ENCODE measurements at places on chromosomes 4 and X.

DNA sequence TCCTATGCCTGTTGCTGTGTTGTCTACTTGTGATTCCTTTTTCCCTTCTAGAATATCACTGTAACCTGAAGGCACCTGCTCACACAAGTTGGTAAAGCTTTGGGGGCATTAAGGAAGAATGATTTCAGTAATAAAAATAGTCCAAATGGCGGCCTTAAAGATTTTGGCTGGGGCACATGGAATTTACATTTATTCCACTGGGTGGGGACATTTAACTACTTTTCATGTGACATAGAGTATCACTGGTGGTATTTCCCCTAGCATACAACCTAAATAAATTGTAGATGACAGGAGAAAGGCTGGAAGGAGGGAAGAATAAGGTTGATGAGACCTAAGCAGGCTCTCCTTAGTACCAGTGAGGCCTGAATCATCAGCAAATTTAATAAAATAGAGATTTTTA is 121.8 kb upstream of the EDA2R start:
- DNase-seq: no peak

DNA sequence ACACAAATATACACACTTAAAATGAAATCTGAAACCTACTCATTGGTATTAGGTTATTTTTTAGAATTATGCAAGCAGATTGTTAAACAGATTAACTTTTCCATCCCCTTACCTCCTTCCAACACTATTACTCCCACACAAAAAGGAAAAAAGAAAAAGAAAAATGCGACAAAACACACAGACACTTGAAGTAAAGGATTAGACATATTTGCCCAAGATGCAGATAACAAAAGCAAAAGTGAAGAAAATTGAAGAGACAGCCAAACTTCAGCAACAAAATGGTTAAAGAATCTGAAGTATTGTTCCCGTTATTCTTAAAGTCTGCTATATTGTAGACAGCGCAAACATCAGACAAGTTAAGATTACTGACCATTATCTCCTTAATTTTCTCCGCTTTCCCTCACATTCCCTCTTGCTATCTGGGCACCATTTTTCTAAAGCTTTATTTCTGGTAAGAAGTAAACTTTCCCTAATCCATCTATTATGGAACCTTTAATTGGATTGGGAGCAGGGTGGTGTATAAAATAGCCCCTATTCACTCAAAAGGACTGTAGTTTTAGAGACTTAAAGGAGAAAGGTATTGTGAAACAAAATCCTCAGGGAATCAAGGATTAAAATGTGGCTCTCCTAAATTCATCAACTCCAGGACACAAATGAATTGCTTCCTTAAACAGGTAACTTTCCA is 34.7 kb upstream of the MAB21L2 start:
- no peak for DNase-seq

GRCh38 chr4:40283968-40284367 is 51.2 kb upstream of the CHRNA9 start:
- DNase-seq: peak; percentile 79

- no peak for DNase-seq
Measured at GRCh38 chr4:3759236-3759635, 6.9 kb upstream of the ADRA2C start.

- DNase-seq: no peak
Measured at GRCh38 chrX:1659664-1660461, 45.0 kb downstream of the ASMT start.

- DNase-seq: no peak
Measured at GRCh38 chrX:30787012-30787411, 102.0 kb downstream of the TAB3 start.

DNA sequence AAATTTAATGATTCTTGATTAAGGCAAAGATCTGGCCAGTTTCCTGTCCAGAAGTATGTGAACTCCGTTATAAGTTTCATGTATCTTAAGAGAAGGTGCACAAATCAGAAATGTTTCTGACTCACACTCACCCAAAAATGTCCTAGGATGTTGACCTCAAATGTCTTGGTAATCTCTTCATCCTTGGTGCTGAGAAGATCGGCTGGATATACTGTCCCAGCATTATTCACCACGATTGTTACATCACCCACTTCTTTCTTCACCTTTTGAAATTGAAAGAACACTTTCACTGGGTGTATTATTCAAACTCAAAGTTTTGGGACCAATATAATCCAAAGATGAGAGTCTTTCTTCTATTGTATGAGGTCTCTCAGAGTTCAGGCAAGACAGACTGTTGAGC is 5.7 kb downstream of the HSD17B13 start:
- DNase-seq: no peak

DNA sequence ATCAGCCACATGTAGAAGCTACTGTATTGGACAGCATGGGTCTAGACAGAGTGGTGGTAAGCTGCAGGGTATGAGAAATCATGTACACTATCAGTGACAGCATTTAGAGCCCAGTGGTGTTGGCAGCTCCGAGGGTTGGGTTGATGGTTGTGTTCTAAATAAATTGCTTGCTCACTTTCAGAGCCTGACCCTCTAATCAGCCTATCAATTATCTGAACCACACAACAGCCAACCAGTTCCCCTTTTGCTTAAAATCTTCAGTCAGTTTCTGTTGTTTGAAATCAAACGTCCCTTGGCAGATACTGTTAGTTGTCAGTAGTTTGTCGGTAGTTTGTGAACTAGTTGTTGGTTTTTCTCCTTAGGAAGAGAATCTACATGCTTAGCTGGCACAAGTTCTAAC is 99.8 kb upstream of the RAI2 start:
- DNase-seq: no peak

- no peak for DNase-seq
Measured at GRCh38 chrX:41827886-41828285, 95.5 kb downstream of the CASK start.

GRCh38 chrX:50813843-50814661 is at the start of gene SHROOM4:
Gene SHROOM4, minus strand, starts transcription at chrX:50814194. Its CDS starts 176 bp downstream, at chrX:50814018.
- no peak for DNase-seq

DNA sequence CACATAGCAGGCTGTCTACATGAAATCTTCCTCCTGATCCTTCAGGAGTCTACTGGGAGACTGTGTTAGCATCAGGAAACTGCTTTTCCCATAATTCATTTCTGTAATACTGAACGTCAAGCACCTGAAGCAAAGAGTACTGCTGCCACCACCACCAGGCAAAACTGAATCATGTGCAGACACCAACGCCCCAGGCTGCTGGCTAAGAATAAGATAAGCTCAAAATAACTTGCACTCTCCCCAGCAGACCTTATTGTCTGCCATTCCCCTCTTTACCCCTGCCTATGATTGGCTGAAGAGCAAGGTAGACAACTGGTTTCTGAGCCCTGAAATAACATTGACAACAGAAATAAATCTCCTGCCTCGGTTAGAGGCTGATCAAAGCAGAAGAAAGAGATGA is 70.1 kb downstream of the LHFPL1 start:
- no peak for DNase-seq

DNA sequence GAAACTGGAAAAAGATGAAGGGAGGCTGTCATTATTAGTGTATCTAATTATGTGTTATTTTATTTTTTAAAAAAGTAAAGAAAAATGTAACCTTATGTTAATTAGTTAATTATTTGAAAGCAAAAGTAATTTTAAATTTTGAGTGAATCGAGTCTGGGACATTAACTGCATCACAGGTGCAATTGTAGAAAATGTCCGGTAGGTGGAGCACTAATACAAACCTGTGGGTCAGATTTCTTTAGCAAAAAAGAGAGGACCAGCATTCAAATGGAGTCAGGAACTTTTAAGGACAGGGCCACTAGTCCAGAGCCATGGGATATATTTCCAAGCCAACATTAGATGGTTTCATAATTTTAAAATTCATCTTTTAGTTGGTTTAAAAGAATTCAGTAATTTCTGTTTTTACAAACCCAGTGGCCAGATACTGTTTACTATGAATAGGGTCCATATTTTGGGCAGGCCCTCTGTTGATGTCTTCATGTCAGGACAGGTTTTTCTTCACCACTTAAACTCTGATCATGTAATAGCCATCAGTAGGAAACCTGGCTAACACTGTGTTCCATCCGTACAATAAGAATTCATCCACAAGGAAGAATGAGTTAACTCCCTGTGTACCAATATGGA is 27.2 kb downstream of the BST1 start:
- no peak for DNase-seq

- no peak for DNase-seq
Measured at GRCh38 chr4:57607566-57608180, 497.5 kb upstream of the IGFBP7 start.

DNA sequence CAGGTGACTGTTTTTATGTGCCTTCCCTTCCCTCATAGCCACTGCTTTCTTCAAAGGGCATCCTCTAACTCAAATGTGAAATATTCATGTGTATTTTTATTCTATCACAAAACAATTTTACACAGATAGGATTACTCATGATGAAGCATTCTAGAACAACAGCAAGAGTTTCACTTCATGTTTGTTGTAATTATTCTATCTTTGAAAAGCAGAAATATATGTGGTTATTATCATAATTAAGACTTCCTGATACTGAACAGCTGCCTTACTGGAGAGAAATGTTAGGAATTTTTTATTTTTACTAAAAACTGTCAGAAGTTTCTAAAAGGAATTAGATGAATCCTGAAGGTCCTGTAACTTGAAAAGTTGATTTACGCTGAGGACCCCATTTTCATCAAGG is 229.1 kb downstream of the PALLD start:
- DNase-seq: no peak

DNA sequence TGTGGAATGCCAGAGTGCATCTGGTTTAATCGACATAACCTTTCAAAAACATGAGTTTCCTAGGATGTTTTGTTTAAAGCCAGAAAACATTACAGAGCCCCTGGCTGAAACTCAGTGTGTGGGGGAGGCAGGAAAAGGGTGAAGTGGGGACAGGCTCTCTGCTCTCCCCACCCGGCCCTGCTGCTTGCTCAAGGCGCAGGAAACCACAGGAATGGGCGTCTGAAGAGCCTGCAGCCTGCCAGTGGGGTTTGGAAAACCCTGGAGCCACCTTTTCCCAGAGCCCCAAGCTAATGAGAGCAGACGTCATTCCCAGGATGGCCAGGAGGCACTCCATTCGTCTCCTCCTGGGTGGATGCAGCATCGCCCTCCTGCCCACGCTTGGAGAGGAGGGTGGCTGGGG is 240.6 kb downstream of the AFAP1 start:
- DNase-seq: no peak

- no peak for DNase-seq
Measured at GRCh38 chrX:141439651-141440050, 144.9 kb downstream of the SPANXA1 start.

- DNase-seq: no peak
Measured at GRCh38 chrX:132795181-132795580, 163.2 kb downstream of the HS6ST2 start.
